ENCODE measurements at places on chromosomes 3 and 15.

GRCh38 chr3:194933465-194933864 lies 247.8 kb downstream of the FAM43A start:
- DNase-seq: no peak

DNA sequence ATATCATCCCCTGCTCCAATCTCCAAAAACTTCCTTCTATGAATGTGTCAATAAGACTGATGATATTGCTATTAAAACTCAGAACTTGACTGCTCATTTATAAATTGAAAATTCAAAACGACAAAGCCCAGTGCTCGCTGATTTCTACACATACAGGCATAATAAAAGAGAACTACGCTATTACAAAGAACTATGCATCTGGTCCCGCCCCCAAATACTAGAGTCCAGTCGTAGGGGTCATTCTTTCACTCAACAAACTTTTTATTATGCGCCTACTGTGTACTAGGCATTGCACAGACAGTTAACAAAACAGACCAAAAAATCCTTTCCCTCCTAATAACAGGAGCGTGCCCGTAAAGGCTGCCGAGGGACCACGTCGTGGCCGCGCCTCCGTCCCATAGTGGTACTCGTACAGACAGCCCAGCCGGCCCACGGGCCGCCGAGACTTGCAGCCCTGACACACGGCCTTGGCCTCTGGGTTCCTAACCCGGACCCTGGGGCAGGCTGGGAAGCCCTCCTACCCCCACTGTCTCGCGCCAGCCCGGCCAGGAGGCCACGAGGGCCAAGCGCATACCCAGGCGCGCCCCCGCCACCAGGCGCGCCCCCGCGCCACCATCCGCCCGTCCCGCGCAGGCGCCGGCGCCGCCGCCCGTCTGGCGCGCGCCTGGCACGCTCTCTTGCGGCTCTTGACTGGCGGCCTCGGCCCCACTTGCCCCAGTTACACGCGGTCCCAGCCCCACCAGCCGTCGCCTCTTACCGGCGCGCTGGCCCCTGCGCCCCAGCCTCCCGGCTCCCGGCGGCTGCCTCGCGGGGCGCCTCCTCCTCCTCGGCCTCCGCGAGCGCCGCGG lies 757 bp downstream of the AVEN start:
- peak; percentile 65 for DNase-seq

- no peak for DNase-seq
Observed at GRCh38 chr3:147393261-147393942, 12.9 kb downstream of the ZIC4 start.

- DNase-seq: peak; percentile 4
Observed at GRCh38 chr3:56157693-56158362, 310.4 kb downstream of the ERC2 start.

- DNase-seq: peak; percentile 10
Observed at GRCh38 chr15:75452865-75453702, 1.6 kb upstream of the SIN3A start.

- DNase-seq: peak; percentile 7
Observed at GRCh38 chr3:22960105-22960984, 242.8 kb upstream of the UBE2E2 start.

- no peak for DNase-seq
Observed at GRCh38 chr15:46278486-46279090, 643.8 kb downstream of the SQOR start.

GRCh38 chr15:66184936-66185790 lies 68.4 kb downstream of the MEGF11 start:
- no peak for DNase-seq

- DNase-seq: no peak
Observed at GRCh38 chr3:39189959-39190269, 2.5 kb downstream of the XIRP1 start.

DNA sequence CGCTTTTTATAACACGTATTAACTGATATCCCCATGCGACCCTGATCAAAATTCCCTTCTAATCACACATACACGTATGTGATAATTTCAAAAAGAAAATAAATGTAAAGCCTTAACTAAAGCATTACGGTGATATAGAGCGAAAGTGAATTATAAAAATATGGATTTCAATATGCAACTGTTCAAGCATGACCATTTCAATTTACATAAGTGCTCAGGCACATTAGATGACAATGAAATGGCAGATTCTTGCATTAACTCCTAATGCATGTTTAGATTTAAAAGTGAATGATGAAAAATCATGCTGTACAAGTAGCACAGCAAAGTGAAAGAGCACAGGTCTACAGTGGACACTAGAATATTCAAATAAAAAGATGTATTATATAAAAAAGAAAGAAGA lies 140.1 kb downstream of the MYLK start:
- DNase-seq: no peak

DNA sequence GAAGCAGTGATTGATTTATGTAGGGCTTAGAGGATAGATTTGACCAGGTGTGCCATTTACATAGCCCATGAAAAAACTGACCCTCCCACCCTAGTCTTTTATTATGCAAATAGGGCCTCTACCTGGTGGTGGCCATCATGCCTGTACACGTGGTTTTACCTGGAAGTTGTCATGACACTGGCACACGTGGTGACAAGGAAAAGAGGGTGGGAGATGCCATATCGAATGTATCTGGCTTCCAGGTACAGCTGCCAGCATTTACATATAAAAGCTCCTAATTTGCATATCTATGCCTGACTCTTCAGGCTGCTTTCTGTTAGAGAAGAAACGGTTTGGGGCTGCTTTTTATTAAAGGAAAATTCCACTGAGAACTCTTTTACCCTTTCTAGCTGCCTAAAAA lies 35.0 kb upstream of the DNAJC13 start:
- no peak for DNase-seq

GRCh38 chr3:171525437-171525836 lies 65.2 kb upstream of the TNIK start:
- no peak for DNase-seq

DNA sequence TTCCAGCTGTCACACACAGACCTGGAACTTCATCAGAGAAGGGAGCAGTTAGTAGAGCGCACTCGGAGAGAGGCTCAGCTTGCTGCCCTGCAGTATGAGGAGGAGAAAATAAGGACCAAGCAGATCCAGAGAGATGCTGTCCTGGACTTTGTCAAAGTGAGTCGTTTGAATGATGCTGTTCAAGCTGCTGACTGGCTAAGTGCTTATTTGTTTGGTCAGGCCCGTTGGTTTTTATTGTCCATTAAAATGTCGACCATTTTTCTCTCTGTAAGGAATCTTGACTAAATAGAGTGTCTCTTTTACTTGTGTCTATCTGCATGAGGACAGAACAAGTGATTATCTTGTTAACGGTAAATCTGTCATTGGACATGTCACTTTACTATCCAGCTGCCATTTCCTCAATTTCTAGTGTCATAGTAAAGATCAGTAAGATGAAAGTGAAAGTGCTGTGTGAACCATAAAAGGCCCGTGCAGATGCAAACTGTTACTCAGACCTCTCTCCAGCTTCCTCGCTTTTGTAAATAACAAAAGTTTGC lies 56.9 kb downstream of the LRCH3 start:
- DNase-seq: peak; percentile 1

- no peak for DNase-seq
Observed at GRCh38 chr3:188468196-188468595, 314.2 kb downstream of the LPP start.

GRCh38 chr15:68537097-68537496 lies 41.7 kb upstream of the CORO2B start:
- DNase-seq: no peak

GRCh38 chr3:149593418-149594160 lies 64.2 kb downstream of the WWTR1 start:
- DNase-seq: no peak

GRCh38 chr3:8632402-8633237 lies 12.0 kb downstream of the SSUH2 start:
- DNase-seq: no peak

- no peak for DNase-seq
Observed at GRCh38 chr15:50552238-50552637, 5.8 kb upstream of the USP50 start.

DNA sequence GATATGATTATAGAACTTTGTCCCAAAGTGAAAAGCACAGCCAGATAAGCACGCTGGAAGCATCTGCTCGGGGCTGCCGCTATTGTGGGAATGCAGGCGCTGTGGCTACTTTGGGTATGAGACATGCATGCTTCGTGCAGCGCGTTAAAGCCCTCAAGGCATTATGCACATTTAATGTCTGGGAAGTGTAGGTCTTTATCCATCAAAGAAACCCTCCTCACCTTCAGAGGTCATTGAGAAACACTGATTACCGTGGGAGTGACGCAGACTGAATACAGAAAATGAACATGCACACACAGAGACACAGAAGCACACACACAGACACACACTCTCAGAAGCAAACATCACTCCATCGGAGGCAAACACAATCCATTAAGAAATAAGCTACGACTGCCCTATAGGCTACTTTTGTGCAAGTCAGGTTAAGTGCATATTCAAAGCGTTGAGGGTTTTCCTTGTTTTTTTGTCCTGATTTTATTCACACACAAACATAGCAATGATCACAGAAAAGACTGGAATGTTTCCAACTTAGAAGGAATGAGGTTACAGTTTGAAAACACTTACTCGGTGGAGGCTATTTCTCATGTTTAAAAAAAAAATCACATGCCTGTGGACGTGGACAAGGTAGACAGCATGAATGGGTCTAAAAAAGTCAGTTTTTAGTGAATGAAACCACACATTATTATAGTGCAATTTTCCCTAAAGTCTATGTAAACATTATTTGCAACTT lies 68.5 kb downstream of the PLCH1 start:
- no peak for DNase-seq

GRCh38 chr15:29623116-29623639 lies 199.1 kb downstream of the TJP1 start:
- no peak for DNase-seq

DNA sequence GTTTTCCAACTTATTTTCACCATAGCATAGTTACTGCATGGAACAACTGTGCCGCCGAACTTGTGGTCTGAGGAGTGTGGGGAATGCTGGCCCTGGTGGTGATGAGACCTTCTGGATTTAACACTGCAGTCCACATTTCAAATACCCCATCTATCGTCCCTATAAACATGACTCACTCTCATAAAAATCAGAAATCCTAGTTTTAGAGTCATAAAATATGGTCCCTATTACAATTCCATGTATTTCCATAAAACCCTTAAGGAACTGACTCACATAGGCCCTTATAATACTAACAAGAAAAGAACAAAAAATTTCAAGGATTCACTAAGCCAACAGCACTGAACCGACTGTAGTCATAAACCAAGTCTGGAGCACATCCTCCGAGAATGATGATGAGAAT lies 147.2 kb downstream of the FOXP1 start:
- DNase-seq: no peak

Measured in CD4-positive, alpha-beta T cell (primary cell).